ENCODE measurements at places on chromosomes 7 and 10.

GRCh38 chr10:89837165-89838043 is 136.0 kb downstream of the KIF20B start:
- no peak for DNase-seq

DNA sequence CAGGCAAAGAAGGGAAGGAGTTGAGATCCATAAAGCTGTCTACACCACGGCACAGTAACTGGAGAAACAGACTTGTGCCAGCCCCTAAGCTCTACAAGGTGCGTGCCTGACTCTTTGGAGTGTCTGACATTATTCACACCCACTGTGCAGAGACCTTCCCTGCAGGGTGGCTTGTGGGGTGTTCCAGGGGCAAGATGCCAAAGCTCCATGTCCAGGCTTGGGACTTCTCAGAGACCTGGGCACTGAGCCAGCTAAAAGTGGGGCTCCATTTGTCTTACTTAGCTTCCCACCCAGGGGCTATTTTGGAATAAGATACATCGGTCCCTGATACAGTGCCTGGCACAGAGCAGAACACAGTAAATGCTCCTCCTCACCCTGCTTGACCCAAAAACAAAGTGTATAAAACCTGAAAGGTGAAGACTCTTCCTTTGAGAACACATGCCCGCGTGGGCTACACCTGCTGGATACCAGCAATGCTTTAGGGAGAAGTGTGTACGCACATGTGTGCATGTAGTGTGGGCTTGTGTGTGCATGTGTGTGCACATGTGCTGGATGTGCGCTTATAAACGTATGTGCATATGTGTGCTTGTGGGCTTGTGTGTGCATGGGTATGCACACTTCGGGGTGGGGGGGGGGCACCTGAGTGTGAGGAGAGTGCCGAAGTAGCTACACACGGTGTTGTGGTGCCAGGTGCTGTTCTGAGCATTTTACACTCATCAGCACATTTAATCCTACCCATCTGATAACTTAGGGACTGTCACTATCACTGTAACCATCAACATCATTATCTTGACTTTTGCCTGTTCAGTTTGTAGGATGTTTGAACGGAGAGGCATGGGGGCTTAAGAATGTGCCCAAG is 143.0 kb downstream of the ARHGAP22 start:
- DNase-seq: no peak

- peak; percentile 18 for DNase-seq
These were observed 743 bp downstream of the OR2A5 start for GRCh38 chr7:144049491-144049890.

GRCh38 chr10:68560186-68560942 is at the start of gene TET1:
Gene TET1 (plus strand): TSS chr10:68560337. CDS start chr10:68572339, 12,002 bp downstream.
- DNase-seq: peak; percentile 19

DNA sequence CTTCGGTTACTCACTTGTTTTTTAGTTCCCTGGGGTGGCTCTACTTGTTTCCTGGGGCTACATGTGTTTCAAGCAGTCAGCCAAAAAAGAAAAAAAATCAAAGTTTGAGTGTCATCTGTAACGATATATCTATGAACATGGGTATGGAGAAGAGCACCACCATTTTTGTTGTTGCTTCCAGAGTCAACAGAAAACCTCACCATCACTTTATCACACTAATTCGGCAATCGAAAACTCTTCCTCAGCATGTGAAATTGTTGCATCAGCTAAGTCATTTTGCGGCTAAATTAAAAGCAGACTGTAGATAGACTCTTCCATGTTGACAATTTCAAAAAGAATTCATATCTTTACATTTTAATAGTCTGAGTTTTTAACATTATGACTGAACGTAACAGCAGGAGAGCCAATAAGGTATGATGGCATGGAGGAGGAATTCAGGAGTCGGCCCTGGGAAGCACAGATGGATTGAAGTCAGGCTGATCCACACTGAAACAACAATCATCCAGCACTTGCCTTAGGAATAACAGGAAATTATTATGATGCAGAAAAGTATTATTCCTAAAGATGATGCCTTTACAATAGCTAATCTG is 455.7 kb upstream of the KLF6 start:
- no peak for DNase-seq

DNA sequence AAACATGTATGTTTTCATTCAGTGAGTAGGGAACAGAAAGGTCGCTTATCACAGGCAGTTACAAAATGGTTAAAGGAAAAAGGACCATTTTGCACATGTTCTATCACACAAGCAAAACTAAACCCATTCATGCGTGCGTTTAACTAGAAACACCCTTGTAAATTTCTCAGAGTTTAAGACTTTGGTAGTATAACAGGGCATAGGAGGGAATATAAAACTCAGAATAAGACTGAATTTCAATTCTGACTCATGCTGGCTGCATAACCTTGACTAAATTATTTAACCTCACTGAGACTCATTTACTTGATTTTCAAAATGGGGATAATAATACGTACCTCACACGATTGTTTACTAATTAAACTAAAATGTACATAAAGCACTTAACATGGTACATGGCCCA is 243.8 kb upstream of the PTN start:
- DNase-seq: no peak

Measured in NCI-H2081 (cell line).